ENCODE measurements at places on chromosomes 1 and 21.
A peak's percentile ranks its signal among the peaks of the same experiment; 100 is the strongest.

GRCh38 chr1:206590025-206590758, 22.1 kb downstream of the EIF2D start:
- DNase-seq: peak; percentile 94

DNA sequence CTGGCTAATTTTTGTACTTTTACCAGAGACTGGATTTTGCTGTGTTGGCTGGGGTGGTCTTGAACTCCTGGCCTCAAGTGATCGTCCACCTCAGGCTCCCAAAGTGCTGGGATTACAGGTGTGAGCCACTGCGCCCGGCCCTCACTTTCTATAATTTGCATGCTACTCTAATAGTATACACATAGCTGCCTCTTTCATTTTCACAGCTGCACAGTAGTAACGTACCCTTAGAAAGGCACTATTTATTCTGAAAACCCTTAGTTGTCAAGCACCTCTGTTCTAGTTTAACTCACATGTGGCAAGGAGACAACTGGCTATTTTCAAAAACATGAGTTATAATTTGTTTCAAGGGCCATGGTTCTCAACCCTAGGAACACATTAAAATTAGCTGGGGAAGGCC, 17.2 kb downstream of the TPM3 start:
- no peak for DNase-seq

DNA sequence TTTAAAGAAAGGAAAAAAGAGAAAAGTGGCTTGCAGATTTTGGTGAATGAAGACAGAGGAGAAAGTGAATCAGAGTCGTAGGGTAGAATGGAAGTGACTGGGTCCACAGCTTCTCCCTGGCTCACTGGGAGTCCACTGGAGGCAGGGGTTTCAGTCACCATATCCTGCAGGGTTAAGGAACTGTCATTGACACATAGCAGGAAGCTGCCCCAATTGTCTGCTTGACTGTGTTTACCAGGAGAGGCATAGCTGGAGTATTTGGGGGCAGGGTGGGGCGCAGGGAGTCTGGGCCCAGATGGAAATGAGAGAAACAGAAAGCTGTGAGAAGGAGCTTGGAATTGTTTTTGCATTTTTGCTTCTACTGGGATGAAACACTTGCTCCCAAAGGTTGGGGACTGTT, 228.8 kb upstream of the CSF3R start:
- no peak for DNase-seq

DNA sequence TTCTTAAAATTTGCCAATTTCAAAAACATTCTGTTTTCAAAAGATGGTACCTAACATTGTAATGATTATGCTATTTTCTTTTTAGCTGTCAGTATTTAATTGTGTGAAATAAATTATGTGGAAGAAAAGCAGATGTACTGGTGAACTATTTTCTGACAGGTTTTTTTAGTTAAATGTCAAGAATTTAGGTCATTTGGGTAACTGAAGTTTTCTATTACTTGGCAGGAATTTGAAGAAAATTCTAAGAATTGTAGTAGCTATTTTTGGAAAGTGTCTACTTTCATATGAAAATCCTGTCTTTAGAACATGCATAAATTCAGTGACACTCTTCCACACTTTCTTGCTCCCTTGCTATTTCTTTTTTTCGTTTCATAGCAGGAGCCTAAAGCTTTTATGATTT, 28.5 kb upstream of the PTPRC start:
- DNase-seq: no peak

GRCh38 chr21:44349847-44350772, 3.3 kb upstream of the TRPM2 start:
- DNase-seq: no peak

GRCh38 chr1:234969581-234970400, 158.8 kb downstream of the TOMM20 start:
- DNase-seq: no peak

DNA sequence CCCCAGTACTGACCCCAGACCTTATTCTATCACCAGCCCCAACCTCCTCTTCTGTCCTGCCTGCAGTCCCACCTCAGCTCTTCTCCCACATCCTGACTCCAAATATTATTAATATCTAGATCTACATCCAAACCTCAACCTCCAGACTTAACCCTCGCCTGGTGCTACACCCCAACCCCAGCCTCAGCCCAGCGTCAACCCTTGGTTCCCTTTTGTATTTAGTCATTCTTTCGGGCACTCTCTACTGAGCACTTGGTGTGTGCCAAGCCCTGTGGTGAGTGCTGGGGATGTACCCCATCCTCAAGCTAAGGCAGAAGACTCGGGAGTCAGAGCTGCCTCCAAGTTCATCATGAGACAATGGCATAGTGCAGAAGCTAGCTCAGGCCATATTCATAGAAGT, 1.1 kb downstream of the SHISAL2A start:
- DNase-seq: peak; percentile 34

DNA sequence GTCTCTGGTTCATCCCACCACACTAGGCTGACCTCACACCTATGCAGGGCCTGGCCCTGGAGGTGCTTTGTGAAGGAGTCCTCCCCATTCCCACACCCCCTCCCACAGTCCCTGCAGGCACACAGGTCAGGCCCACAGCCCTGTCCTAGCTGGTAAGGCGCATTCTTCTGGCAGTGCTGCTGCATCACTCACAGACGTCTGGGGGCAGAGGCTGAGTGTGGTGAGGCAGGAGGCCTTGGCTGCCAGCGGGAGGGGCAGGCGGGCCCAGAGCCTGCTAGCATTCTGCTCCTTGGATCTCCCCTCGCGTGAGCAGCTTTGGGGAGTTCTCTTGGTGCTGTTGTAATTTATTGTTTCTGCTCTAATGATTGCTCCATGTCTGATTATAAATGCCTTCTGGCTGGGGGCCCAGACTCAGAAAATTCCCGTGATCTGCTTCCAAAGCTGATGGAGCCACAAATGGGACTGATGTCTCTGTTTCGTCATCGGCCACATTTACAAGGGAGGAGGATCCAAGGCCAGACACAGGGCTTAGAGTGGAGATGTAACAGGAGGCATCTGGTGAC, 62.9 kb downstream of the TRABD2B start:
- DNase-seq: no peak

- DNase-seq: peak; percentile 12
Observed at GRCh38 chr1:171841931-171842761, 848 bp downstream of the DNM3 start.

- peak; percentile 28 for DNase-seq
Observed at GRCh38 chr1:14924455-14925331, 228.9 kb upstream of the TMEM51 start.

GRCh38 chr1:156388174-156389137, 19.4 kb downstream of the RHBG start:
- no peak for DNase-seq

- DNase-seq: no peak
Observed at GRCh38 chr1:110393691-110394492, 3.1 kb upstream of the SLC16A4 start.

GRCh38 chr1:243850202-243850451, at the start of gene AKT3:
TSS of gene AKT3 (minus strand) at chr1:243850243. CDS start at chr1:243843170, 7,073 bp downstream.
- peak; percentile 86 for DNase-seq

DNA sequence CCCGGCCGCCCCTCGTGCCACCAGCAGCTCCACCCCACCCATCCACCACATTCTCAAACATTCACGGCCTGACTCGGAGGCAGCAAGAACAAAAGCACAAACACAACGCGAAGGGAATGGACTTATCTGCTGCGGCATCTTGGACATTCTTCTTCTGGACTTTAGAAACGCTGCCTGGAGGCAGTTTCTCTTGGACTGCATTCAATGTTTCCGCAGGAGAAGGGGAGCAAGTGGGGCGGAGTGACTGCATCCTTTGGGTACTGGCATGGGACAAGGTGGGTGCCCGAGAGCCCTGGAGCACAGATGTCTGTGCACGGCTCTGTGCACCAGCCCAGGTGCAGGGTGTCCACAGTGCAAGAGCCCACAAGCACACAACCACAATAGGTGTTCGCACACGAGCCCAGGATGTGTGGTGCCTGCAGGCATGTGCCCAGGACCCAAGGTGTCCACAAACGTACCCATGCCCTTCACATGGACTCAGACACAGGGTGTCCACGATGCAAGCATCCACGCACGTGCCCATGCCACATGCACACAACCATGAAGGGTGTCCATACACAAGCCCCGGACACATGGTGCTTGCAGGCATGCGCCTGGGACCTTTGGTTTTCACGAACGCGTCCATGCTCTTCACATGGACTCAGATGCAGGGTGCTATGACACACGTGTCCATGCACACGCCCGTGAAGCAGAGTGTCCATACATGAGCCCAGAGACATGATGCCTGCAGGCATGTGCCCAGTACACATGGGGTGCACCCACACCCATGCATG, 53.6 kb downstream of the WNT9A start:
- DNase-seq: no peak

DNA sequence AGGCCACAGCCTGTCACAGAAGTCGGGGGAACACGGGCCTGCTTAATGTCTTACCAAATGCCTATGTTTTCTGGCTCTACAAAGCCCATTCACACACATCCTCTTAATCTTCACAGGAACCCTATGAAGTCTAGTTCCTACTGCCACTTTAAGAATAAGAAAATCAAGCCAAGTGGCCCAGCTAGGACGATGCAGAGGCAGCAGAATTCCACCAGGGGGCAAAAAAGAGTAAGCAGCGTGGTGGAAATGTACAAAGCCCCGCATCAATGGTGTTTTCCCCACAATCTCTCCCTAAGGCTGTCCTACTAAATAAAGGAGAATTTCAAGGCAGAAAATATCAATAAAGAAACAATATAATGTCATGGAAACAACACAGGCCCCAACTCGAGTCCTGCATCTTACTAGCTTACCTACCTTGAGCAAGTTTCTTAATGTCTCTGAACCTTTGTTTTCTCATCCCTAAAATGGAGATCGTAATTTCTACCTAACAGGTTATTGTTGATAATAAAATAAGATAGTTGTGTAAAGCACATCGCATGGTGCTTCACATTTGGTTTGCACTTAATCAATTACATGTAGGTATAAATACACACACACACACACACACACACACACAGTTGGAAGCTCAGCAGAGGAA, 21.4 kb downstream of the SEC16B start:
- peak; percentile 45 for DNase-seq

- DNase-seq: no peak
Observed at GRCh38 chr21:44323591-44323990, 15.6 kb downstream of the CFAP410 start.

GRCh38 chr1:43238085-43238484, 31.7 kb upstream of the TMEM125 start:
- DNase-seq: peak; percentile 35

GRCh38 chr1:85091671-85092280, 43.5 kb upstream of the MCOLN3 start:
- peak; percentile 37 for DNase-seq

- DNase-seq: no peak
Observed at GRCh38 chr1:226766565-226766964, 27.5 kb upstream of the ITPKB start.

DNA sequence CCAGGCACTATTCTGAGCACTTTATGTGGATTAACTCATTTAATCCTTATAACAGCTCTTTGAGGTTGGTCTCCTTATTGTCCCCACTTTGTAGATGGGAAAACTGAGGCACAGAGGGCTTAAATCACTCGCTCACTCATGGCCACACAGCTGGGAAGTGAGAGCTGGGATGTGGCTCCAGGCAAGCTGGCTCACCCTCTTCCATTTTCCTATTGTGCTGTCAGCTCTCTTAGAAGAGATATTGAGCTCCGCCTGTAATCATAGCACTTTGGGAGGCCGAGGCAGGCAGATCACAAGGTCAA, 3.8 kb upstream of the COL8A2 start:
- DNase-seq: no peak

DNA sequence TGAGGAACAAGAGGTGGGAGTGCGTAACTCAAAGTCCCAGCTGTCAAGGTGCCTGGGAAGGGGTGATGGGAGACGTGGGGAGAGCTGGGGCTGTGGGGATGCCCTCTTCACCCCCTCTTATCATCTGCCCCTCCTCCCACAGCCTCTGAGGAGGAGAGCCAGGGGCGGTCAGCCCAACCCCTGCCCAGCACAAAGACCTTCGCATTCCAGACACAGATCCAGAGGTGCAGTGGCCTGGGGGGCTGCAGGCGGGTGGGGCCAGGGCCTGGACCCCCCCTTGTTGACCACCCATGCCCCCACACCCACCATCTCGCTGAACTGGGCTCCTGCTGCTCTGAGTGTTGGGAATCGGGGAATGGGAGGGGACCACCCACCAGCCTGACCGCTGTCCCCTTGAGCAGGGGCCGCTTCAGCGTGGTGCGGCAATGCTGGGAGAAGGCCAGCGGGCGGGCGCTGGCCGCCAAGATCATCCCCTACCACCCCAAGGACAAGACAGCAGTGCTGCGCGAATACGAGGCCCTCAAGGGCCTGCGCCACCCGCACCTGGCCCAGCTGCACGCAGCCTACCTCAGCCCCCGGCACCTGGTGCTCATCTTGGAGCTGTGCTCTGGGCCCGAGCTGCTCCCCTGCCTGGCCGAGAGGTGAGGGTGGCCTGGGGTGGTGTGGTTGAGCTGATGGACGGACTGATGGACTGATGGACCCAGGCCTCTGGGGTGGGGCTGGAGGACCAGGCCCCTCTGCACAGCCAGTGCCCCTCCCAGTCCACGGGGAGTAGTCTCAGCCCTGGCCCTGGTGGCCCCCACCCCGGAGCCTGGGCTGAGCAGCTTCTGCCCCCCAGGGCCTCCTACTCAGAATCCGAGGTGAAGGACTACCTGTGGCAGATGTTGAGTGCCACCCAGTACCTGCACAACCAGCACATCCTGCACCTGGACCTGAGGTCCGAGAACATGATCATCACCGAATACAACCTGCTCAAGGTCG, 29.7 kb downstream of the TRIM11 start:
- DNase-seq: no peak

GRCh38 chr1:37574834-37575480, 18.2 kb downstream of the DNALI1 start:
- peak; percentile 82 for DNase-seq
